Esophagus squamous epithelium (tissue), 5 donors: ENCODE measurements at places on chromosomes 3 and 15.
A peak's percentile ranks its signal among the peaks of the same experiment; 100 is the strongest.

DNA sequence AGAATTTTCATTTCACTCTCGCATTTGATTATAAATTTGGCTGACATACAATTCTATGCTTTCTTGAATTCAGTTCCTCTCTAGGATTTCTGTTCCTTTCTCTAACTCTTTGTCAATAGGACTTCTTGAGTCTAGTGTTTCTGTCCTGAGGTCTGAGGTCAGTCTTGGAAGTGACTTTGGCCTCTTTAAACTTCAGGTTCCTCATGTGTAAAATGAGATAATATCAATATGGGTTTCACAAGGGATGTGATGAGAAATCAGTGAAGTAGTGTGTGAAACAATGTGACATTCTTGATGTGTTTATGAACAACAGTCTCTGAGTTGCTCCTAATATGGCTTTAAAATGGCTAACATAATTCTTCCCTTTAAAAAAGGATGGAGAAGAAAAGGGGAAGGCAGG is 92.2 kb downstream of the SV2B start:
- DNase-seq = no peak

GRCh38 chr15:49038382-49038781 is 7.9 kb downstream of the SECISBP2L start:
- DNase-seq = no peak

GRCh38 chr3:101835676-101836075 is 13.6 kb upstream of the NFKBIZ start:
- DNase-seq = no peak

DNA sequence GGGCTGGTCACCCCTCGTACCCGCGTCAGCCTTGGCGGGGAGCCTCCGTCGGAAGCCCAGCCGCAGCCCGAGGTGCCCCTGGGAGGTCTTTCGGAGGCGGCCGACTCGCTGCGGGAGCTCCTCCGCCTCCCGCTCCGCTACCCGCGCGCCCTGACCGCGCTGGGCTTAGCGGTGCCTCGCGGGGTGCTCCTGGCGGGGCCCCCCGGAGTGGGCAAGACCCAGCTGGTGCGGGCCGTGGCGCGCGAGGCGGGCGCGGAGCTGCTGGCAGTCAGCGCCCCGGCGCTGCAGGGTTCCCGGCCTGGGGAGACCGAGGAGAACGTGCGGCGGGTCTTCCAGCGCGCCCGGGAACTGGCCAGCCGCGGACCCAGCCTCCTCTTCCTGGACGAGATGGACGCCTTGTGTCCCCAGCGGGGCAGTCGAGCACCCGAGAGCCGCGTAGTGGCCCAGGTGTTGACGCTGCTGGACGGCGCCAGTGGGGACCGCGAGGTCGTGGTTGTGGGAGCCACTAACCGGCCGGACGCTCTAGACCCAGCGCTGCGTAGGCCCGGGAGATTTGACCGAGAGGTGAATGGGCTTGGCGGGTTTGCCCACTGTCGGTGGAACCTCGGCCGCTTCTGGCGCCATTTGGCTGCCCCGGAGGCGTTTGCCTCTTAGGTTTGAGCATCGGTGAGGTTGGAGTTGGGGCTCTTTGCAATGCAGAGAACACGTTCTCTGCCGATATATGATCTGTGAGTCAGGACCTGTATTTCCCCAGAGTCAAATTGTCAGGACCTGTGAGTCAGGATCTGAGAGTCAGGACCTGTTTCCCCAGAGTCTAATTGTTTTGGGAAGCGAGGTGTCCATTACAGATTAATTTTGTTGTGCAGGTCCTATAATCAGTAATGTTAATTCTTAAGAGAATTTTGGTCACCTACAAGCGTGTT is 24.9 kb upstream of the GATM start:
- DNase-seq = no peak

- DNase-seq = no peak
Observed at GRCh38 chr3:111045564-111045963, 26.1 kb upstream of the NECTIN3 start.

DNA sequence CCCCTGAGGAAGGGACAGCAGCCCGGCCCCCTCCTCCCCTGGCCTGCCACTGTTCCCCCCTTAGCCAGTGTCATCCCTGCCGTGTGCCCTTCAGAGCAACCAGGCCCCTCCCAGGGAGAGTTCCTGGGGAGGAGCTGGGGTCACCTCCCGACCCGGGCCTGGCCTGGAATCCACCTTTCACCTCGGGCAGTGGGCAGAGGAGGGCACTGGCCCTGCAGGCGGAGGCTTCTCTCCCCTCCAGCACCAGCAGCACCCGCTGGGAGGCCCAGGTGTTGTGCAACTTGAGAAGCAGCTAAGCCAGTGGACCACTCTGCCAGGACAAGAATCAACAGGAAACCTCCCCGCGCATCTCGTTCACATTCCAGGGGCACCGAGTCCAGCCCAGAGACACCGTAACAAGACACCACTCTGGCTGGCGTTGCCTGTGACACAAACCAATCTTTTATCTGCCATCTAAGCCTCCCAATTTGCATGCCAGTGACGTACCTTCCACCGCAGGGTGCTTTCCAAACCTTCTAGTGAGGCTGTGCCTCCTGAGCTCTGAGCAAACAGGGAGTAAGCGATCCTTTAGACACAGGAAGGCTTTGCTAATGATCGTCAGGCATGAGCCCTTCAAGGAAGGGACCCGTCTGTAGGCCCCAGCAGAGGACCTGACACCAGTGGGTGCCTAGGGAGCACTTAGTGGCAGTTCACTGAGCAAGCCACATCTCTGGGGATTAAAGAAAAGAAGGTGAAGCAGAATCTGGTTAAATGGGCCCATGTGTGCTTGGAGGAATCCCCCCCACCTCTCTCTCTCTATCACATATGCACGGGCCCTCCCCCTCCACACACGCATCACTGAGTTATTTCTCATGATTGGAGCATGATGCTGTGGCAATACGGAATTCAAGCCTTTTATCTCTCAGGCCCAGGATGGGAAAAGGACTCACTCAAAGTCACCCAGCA is 98.9 kb upstream of the TLE3 start:
- DNase-seq = peak; percentile 12

GRCh38 chr3:111246967-111247760 is 175.5 kb downstream of the NECTIN3 start:
- no peak for DNase-seq

GRCh38 chr3:129246636-129247035 is 2.8 kb upstream of the COPG1 start:
- no peak for DNase-seq

DNA sequence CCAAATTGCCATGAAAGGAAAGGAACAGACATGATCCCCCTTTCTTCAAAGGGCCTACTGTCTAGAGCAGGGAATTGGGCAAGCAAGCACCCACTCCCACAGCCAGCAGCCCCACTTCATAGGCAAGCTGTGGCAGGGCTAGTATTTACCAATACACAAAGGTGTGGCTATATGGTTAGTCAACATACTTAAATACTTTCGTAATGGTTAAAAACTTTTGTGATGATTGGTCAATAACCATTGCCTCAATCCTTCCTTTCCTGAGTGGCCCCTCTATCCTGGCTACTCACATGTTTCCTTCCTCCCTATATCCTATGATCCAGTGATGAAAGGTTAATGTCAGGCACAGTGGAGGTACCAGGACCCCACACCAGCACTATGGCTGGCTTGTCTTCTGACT is 30.1 kb upstream of the ARL8B start:
- DNase-seq = no peak

GRCh38 chr3:111971533-111972130 is 7.2 kb upstream of the ABHD10 start:
- no peak for DNase-seq

DNA sequence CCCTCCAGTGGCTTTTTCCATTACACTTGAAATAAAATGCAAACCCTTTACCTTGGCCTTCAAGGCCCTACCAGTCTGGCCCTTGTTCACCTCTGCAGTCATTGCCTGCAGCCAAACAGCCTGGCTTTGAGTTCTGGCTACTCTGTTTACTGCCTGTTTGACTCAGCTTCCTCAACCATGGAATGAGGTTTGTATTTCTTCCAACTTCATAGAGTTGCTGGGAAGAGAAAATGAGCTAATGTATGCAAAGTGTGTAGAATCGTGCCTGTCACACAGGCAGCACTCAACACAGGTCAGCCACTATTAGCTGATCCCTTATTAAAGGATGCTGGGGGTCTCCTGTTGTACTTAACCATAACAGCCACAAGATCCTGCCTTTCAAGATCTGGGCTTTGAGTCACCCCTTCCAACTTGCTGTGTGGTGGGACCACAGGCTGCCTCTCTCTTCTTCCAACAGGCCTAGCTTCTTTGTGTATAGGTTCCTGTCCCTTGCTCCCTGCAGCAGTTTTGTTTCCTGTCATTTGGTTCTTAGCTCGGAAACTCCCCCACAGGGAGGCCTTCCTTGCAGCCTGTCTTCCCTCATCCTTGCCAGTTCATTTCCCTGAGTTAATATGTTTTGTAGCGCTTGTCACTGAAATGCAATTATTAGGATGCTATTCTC is 6.4 kb downstream of the MED12L start:
- no peak for DNase-seq

DNA sequence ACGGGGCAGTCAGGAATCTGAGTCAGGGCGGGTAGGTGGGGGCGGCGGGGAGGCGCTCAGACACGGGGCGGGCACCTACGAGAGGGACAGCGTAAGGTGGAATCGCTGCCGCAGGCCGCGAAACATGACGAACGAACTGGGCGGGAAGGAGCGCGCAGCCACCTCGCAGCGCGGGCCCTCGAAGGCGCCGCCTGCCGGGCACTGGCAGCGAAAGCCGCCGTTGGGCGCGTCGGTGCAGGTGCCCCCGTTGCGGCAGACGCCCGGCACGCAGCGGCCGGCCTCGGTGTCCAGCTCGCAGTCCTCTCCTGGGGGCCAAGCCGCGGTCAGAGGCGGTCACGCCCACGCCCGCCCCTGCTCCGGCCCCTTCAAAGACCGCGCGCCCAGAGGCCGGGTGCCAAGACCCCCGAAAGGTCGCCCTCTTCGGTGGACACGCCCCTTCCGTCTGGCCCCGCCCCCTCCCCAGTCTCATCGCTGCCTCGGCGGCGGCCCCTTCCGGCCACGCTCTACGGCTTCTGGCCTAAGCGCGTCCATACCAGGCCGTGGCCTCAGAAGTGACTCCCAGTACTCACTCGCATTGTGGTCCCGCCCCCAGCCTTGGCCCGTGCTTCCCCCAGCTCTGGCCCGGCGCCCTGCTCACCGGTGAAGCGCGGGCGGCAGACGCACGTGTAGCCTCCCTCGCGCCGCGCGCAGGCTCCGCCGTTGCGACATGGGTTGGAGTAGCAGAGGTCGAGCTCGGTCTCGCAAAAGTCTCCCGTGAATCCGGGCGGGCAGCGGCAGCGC is 6.4 kb downstream of the CELSR3 start:
- DNase-seq = no peak

DNA sequence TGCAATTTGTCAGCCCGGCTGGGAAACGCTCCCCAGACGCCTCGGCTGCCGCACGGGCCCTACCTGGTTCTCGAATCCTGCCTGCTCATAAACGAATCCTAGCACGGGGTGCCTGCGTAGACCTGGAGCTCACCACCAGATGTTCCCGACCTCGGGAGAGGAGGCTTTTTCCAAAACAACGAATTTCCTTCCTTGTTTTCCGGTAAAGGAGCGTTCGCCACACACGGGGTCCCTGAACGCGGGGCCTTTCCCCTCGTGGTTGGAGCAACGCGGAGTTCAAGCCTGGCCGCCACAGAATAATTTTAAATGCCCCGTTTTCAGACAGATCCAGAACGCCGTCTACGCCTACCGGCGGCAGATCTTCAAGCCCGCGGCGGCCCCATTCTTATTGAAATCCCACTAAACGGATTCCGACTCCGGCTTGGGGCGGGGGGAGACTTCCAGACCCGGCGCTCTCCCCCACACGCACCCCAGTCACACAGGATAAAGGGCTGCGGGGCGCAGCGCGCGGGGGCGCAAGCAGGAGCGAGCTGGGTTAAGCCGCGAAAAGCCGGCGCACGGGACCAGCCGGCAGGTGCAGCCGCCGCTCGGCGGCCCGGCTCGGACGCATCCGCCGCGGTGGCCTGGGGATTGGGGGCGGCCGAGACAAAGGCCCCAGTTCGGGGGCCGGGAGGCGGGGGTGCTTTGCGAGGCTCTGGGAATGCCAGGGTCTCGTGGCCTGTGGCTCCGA is 895 bp downstream of the GATA2 start:
- no peak for DNase-seq

DNA sequence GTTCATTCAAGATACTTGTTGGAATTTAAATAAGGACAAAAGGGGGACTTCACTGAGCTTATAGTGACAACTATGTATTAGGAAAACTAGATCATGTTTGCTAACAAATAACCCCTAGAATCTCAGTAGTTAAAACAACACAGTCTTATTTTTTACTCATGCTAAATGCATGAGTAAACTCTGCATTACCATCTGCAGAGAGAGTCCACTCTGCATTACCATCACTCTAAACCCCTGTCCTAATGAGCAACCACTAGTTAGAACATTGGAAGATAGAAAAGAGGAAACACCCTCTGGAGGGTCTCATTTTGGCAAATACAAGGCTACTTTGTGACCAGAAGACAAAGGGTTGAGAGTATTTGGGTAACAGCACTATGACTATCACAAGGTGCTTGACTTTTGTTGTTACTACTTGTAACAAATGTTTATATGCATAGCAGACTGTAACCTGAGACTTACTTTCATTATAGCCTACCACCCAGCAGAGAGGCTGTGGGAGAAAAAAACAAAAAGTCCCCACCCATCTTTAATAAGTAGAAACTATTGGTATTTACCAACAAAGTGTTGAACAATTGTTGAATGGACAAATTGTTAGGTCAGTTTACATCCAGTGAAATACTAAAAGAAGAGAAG is 99.1 kb downstream of the OXSM start:
- no peak for DNase-seq

DNA sequence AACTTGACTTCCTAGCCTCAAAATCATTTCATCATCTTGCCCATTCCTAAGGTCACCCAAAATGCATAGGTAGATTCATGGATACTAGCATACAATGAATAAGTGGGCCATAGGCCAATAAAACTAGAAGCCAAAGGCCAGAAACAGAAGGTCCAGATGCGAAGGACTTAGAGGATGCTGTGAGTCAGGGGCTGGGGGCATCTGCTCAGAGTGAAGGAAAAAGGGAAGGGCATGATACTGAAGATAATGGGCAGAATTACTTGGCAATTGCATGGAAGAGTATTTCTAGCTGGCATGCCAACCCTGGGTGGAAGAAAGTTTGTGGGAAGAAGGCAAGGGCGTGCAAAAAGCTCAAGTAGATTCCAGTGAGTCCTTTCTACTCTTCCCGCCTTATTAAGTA is 27.5 kb downstream of the ILDR1 start:
- DNase-seq = no peak

DNA sequence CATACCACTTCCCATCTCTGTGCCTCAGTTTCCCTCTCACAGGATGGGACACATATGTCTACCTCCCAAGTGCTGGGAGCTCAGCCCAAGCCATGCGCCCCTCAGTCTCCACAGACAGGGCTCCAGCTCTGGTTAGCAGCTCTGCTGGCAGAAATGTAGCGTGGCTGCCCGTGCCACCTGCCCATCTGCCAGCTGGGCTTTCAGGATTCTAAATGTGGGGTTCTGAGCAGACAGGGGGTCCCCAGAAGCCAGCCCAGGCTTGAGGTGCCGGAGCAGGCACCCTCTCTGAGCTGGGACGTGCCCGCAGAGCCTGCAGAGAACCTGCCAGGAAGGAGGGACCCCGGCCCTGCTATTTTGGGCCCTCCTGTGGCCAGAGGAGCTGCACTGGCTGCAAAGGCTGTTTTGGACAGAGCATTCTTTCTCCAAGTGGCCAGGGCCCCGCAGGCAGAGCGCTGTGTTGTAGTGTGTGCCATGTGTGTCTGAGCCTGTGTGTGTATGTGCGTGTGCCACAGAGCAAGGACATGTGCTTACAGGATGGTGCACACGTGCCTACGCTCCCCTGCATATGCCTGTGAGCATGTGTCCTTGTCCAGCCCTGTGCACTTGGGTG is 31.7 kb downstream of the PSTPIP1 start:
- DNase-seq = no peak

GRCh38 chr15:93467337-93467736 is 378.3 kb upstream of the RGMA start:
- no peak for DNase-seq

GRCh38 chr15:38130740-38131498 is 121.7 kb upstream of the SPRED1 start:
- DNase-seq = peak; percentile 31
